ENCODE measurements at places on chromosomes 11 and 22.

- DNase-seq, result no peak
Observed at GRCh38 chr22:32480238-32480637, 5.6 kb downstream of the FBXO7 start.

DNA sequence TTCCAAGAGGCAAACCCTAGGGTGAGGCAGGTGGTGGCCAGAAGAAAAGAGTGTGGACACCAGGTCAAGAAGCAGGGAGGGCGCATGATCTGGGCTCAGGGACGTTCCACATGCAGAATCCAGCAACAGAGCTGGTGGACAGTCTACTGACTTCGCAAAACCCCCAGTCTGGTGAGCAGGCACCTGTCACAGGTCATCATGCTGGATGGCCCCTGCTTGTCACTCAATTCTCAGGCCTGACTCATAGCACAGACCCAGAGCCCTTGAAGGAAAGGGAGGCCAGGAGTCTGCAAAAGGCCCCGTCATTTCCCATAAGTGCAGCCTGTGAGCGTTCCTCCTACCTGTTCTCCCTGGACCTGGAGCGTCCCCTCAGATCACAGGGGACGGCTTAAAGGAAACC, 18.2 kb downstream of the APOL4 start:
- no peak for DNase-seq

- no peak for DNase-seq
Observed at GRCh38 chr11:84130646-84131427, 844.7 kb upstream of the CCDC90B start.

- no peak for DNase-seq
Observed at GRCh38 chr11:84541731-84542340, 1085.3 kb downstream of the DLG2 start.

DNA sequence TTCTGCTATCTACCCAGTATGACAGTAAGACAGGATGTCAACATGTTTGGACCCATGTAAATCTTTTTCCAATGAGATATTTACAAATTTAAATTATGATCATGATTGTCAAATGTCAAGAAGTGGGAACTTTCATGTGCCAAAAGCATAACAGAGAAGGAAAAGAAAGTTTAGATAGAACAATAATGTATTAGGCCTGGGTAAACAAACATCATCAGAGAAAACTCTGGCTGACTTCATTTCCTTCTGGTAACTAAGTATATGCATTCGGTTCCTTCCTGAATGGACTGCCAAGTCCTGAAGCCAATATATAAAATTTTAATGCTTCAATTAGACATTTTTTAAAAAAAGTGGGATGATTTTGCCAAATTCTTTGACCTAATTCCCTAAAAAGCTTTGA, 16.5 kb downstream of the RNF141 start:
- no peak for DNase-seq

DNA sequence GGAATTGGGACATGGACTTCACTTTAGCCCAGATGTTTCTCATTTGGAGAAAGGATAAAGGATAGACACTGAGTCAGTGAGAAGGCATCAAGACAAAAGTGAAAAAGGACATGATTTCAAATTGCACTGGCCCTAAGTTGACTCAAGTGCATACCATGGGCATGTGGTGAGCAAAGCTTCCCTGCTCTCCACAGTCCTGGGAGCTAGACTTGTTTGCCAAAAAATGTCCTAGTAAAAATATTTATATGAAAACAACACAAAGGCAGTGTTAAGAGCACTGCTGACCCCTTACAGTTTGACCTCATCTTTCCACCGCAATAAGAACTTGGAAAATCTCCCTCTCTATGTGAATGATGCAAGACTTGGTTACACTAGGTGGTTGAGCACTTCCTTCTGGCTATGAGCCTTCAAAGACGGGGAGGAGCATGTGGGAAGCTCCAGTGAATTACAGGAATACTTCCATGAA, 46.5 kb upstream of the FIBIN start:
- no peak for DNase-seq

GRCh38 chr11:65589444-65590239, 6.0 kb downstream of the KCNK7 start:
- DNase-seq, result no peak
